Dermis microvascular lymphatic vessel endothelial cell (primary cell): ENCODE measurements at places on chromosomes 7 and 10. TPM values are rescaled to one million over a fixed set of nuclear protein-coding genes. Genes with fewer than 3 reads are reported as not detected.

DNA sequence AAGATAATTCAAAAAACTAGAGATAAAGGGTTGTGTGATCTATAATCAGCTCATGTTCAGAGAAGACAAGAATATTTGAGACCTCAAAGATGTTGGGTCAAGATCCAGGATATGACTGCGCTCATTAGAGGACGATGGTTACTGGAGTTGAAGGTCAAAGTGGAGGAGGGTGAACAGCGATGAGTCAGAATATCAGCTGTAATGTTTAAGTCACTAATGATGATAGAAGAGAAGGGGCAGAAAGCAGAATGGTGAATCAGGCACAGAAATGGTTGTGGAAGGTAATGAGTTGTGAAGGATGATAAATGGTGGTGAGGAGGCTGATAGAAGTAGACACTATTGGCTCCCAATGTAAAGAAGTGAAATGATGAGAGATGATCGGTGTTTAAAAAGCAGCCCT lies 540.3 kb downstream of the INHBA start:
- DNase-seq: no peak

The C10orf71 gene
- not detected in 2 replicates for total RNA-seq

The INMT gene
- under 0.01 TPM in 1 of 2 replicates, not detected in the other for total RNA-seq

- DNase-seq: no peak
These were observed 602.8 kb downstream of the KCNMA1 start for GRCh38 chr10:77034795-77035194.

- DNase-seq: no peak
These were observed 34.3 kb upstream of the ICA1 start for GRCh38 chr7:8296362-8296659.

DNA sequence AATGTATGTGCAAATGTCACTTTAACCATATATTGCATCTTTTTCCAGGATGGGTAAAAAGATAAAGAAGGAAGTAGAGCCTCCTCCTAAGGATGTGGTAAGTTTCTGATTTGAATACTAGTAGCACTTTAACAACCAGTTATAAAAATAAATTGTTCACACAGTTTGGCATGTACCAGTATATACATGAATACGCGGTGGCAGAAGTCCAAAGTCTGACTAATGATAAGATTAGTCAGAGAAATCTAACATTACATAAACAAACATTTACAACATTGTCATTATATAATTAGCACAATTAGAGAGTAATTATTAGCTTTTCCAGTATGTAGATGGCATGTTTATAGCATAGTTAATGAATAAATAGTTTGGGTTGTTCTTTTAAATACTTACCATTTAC lies 4.1 kb downstream of the ARMC3 start:
- no peak for DNase-seq

The STOX1 gene
- 0.13 and 0.38 TPM in 2 replicates for total RNA-seq
